ENCODE measurements at places on chromosomes 5 and 9. TPM values are rescaled to one million over a fixed set of nuclear protein-coding genes. Genes with fewer than 3 reads are reported as not detected.
A peak's percentile ranks its signal among the peaks of the same experiment; 100 is the strongest.

Gene SREK1IP1
- total RNA-seq, result 18.2 TPM

Gene UNC13B
- total RNA-seq, result 90.7 TPM

Gene PRSS3
- total RNA-seq, result not detected

Gene SHLD3
- 4.7 TPM for total RNA-seq

Gene PDE8B
- total RNA-seq, result 1.1 TPM

Gene B4GALT1
- total RNA-seq, result 5.4 TPM

Gene ZNF883
- 18.4 TPM for total RNA-seq

Gene PCDHGA2
- 3.0 TPM for total RNA-seq

Gene NOXA1
- 2.6 TPM for total RNA-seq

Gene NPR3
- not detected for total RNA-seq

Gene COL15A1
- not detected for total RNA-seq

Gene AQP7
- not detected for total RNA-seq

Gene NOP16
- 18.6 TPM for total RNA-seq

Gene TEK
- total RNA-seq, result 1.0 TPM

DNA sequence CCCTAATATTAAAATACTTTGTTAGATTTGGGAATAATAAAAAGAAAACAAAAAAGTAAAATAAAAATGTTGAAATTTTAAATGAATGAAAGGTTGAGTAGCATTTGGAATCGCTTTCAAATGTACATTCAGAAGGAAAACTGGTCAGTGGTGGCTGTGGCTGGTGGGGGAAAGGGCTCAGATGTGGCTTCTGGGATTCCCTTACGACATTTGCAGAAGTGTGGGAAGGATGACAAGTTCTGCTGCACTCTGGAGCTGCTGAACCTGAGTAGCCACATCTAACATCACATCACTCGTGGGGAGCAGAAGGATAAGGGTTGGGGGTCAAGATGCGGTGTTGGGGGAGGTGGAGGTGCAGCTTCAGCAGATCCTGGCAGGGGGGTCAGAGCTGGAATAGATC lies 25.6 kb upstream of the CAST start:
- no peak for DNase-seq

DNA sequence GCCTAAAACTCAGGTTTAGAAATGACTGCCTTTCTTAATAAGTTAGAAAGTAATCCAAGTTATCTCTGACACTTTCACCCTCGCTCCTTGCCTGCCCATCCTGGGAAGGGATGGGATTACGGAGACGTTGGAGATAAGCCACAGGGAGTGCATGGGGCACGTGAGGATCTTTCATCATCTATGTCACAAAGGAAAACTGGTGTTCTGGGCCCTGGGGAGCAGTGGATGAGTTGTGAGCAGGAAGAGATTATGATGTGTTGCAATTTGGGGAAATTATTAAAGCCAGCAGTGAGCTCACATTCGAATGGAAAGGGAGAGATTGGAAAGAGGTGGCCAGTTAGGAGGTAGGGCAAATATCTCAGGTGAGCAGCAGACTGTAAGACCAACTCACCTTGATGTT lies 12.8 kb downstream of the AFAP1L1 start:
- DNase-seq, result no peak

GRCh38 chr9:118991366-118992285 lies 377.6 kb downstream of the BRINP1 start:
- DNase-seq, result no peak

DNA sequence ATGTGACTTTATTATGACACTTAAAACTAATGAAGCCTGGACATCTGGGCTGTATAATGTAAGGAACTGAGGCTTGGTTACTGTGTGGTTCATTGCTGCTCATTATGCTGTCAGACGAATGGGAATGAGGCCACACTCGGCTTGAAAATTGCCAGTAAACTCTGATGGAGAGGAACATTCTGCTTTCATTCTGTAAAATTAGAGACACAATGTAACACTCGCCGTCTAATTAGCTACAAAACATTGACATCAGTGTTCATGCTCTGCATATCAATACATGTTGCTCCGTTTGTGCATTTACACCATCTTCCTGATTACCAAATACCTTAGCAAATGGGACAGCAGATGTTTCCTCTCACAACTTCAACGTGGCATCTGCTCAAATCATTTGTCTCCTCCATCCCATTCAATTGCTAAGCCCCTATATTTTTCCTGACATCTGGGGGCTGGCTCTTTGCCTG lies 133.0 kb downstream of the SLC28A3 start:
- DNase-seq, result no peak

- DNase-seq, result no peak
These were observed 272.7 kb downstream of the ADAMTSL1 start for GRCh38 chr9:18746631-18747030.

- DNase-seq, result no peak
These were observed 113.9 kb downstream of the DAB2IP start for GRCh38 chr9:121765021-121765950.

DNA sequence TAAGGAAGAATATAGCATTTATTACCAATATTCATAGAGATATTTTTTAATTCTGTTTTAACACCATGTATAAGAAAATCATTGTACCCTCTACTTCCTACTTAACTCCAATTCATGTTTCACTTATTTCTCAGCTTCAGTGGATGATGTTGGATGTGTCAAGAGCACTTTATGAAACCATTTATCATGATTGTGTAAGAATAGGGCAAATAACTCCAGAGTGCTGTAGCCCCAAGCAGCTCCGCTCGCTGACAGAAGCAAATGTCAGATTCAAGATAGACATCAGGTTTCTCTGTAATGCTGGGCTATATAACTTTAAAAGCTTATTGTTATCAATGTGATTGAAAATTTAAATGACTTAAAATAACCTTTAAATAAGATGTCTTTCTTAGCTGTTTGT lies 50.4 kb downstream of the MAST4 start:
- DNase-seq, result no peak

DNA sequence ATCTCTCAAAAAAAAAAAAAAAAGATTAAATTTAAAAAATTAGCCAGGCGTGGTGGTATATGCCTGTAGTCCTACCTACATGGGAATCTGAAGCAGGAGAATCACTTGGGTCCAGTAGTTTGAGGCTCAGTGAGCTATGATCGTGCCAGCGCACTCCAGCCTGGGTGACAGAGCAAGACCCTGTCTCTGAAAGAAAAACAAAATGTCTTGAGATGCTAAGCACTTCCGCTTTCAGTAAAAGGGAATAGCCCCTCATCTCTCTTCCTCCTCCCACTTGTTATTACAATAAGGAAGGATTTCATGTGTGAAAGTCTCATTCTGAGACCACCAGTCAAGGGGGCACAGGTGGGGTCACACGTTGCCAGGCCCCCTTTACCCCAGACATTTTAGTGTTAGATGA lies 79.4 kb downstream of the GOLPH3 start:
- no peak for DNase-seq

GRCh38 chr5:104363567-104363966 lies 801.0 kb upstream of the NUDT12 start:
- DNase-seq, result no peak

- DNase-seq, result no peak
These were observed 395.2 kb downstream of the BNC2 start for GRCh38 chr9:16475257-16475656.

- DNase-seq, result no peak
These were observed 140.8 kb downstream of the RXRA start for GRCh38 chr9:134466869-134467616.

- DNase-seq, result no peak
These were observed 314.0 kb downstream of the AGTPBP1 start for GRCh38 chr9:85427772-85428171.

- DNase-seq, result no peak
These were observed 3.1 kb downstream of the CCDC183 start for GRCh38 chr9:136799079-136799853.

GRCh38 chr9:137298401-137299202 lies 3.5 kb downstream of the NRARP start:
- DNase-seq, result peak; percentile 13

DNA sequence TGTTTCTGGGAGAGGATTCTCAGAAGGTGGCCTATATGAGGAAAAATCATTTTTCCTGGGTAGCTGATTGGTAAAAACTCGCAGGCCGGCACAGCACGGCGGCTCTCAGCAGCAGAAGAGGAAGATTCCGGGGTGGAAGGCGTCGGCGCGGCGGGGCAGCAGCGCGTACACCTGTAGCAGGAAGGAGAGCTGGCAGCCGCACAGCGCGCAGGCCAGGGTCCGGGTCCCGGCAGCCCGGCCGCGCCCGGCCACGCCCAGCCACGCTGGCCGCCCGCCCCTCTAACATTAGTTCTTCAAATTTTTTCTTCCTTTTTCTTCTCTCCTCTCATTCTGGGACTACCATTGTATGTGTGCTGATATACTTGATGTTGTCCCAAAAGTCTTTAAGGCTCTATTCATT lies 24.8 kb upstream of the ZNF618 start:
- DNase-seq, result no peak

DNA sequence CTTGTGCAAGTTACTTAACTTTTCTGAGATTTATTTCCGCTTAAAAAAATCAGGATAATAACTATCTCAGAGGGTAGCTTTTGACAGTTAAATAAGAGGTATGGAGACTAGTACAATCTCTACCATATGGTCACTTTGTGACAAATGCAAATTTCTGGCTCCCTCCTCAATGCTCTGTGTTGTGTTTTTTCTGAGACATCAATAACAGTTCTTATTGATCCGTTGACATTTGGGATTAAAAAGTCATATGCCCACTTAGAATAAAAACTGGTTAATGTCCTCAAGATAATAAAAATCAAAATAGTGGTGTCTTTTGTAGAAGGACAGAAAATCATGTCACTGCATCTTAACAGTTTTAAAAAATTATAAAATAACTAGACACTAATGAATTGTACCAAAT lies 24.7 kb upstream of the LNPEP start:
- no peak for DNase-seq

GRCh38 chr5:116484645-116485044 lies 90.0 kb downstream of the SEMA6A start:
- no peak for DNase-seq

DNA sequence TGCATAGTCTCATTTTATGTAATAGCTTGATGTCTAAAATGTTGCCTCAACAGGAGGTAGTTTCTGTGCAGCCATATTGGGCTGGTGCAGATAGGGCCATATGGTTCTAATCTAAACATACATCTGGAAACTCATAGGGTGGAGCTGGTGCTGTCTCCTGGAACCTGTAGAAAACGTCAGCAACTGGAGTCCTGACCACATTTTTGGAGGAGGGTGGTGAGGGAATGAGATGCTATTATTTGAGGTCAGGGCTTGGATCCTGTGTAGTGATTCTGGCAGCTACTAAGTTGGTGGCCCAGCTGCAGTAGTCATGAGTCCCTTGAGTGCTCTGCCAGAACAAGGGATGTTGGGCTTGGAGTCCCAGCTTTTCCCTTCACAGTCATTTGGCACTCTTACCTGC lies 14.1 kb downstream of the MAN2A1 start:
- no peak for DNase-seq

DNA sequence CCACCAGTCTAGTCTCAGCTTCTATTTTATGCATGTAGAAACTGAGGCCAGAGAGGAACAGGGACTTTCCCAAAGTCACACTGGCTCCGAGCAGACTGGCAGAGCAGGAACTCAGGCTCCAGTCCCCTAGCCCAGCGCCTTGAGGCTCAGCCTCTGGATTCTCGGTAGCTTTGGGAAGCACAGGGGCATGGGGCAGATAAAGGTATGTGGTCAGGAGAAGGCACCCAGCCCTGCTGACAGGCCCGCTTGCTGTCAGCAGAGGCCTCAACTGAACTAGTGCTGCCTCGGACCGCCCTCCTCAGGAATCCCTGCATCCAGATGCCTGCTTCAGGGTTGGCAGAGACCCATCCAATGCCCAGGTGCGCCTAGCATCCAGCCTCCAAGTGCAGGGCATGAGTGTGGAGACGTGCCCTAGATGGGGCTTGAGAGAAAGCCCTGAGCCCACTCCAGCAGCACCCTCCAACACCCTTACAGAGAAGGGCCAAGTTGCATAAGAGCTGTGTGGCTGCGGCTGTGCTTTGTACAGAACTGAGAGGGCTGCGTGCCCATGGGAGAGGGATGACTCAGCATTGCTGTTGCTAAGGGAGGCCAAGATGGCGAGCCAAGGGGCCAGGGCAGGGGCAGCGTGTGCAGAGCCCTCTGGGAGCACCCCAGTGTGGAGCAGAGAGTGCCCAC lies 168.6 kb downstream of the MACROH2A1 start:
- no peak for DNase-seq
